ENCODE measurements at places on chromosomes 4 and X. TPM values are rescaled to one million over a fixed set of nuclear protein-coding genes. Genes with fewer than 3 reads are reported as not detected.

The SPRY1 gene
- total RNA-seq = 2.8 TPM

The CNKSR2 gene
- total RNA-seq = 3.1 TPM

The SULT1E1 gene
- not detected for total RNA-seq

The RHOH gene
- 0.23 TPM for total RNA-seq

The ARMCX6 gene
- 40.9 TPM for total RNA-seq

The PTCHD1 gene
- not detected for total RNA-seq

The FAM9C gene
- total RNA-seq = not detected

The NLGN4X gene
- not detected for total RNA-seq

The CTAG2 gene
- total RNA-seq = not detected

The MAP9 gene
- 5.2 TPM for total RNA-seq

The ZFP92 gene
- total RNA-seq = 0.60 TPM
